Astrocyte of the hippocampus (primary cell): ENCODE measurements at places on chromosomes 16 and 17.
A peak's percentile ranks its signal among the peaks of the same experiment; 100 is the strongest.

DNA sequence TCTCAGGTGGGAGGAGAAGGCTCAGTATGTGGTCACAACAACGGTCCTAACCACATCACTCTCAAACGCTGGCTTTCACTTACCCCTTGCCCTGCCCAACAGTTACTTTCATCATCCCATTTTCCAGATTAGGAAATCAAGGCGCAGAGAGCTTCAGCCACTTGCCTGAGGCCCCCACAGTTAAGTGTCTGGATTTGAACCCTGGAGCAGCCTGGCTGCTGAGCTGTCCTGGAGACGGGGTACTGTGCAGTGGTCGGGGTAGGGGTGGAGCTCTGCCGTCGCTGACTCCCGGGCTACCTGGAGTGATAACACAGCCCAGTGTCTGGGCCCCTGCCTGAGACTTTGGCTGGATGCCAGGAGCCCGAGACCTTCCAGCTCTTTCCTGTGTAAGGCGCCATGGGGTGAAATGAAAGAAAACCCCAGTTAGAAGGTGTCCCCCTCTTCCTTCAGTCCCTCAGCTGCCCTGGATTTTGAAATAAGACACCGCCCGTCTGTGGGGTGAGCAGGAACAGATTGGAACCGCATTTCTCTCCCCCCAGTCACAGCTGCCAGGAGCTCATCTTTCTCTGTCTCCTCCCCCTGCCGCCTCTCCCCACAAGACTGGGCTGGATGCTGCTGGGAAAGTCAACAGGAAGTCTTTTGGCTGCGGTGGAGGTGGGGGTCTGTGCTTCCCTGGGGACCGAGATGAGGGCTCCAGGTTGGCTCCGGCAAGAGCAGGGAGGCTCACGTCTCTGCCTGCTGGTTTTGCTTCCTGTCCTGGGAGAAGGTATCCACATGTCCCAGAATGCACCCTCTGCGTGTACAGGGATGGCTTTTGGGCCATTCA, 280.2 kb downstream of the SEC14L1 start:
- DNase-seq, result peak; percentile 72

GRCh38 chr16:5874899-5875298, 777.3 kb upstream of the EEF2KMT start:
- peak; percentile 25 for DNase-seq

DNA sequence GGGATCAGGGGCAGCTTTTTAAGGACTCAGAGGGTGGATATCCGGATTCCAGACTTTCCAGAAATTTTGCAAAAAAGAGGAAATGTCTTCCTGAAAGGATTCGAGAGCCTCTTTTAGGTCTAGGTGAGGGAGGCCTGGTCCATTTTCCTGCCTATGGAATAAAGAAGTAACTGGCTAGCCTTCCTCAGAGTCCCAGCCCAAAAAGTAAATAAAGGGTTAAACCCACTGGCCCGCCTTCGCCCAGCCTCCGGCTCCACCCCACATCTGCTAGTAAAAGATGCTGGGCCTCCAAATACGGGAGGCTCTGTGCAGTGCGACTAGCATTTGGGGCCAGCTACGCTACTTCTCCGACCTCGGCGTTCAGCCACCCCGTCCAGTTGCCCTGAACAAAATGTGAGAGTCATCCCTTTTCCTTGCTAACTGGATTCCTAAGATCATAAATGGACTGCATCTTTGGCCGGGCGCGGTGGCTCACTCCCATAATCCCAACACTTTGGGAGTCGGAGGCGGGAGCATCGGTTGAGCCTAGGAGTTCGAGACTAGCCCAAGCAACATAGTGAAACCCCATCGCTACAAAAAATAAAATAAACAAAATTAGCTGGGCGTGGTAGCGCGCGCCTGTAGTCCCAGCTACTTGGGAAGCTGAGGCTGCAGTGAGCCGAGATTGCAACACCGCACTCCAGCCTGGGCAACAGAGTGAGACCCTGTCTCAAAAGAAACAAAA, 824 bp upstream of the MPP2 start:
- DNase-seq, result peak; percentile 76

DNA sequence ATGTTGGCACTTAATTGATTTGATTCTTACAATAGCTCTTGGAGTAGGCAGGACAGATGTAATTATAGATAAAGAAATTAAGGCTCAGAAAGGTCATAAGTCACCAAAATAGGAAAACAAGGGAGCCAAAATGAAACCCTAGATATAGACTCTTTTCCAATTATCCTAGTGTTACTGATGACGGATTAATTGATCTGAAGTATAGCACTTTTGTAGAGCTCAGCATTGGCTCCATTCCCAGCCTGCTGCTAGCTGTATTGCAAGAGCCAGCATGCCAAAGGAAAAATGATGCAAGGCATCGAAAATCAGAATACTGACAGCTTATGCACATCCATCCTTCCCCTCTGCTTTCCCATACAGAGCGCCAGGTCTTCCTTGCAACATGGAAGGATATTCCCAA, 21.6 kb upstream of the RASL10B start:
- no peak for DNase-seq

DNA sequence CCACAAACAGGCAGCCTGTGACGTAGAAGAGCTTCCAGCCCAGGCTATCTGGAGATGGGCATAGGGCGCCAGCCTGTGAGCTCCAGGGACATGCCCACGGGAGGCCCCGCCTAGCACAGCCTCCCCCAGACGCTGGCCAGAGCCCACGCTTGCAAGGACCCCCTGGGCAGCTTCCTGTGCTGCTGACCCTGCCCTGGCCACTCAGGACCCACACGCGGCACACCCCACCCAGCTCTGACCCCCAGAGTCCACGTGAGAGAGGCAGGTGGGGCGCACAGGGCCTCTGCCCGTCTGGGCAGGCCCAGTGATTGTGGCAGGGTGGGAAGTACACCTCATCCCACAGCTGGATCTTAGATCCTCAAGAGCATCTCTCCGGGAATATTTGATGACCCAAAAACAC, 3.9 kb downstream of the CYBC1 start:
- no peak for DNase-seq

DNA sequence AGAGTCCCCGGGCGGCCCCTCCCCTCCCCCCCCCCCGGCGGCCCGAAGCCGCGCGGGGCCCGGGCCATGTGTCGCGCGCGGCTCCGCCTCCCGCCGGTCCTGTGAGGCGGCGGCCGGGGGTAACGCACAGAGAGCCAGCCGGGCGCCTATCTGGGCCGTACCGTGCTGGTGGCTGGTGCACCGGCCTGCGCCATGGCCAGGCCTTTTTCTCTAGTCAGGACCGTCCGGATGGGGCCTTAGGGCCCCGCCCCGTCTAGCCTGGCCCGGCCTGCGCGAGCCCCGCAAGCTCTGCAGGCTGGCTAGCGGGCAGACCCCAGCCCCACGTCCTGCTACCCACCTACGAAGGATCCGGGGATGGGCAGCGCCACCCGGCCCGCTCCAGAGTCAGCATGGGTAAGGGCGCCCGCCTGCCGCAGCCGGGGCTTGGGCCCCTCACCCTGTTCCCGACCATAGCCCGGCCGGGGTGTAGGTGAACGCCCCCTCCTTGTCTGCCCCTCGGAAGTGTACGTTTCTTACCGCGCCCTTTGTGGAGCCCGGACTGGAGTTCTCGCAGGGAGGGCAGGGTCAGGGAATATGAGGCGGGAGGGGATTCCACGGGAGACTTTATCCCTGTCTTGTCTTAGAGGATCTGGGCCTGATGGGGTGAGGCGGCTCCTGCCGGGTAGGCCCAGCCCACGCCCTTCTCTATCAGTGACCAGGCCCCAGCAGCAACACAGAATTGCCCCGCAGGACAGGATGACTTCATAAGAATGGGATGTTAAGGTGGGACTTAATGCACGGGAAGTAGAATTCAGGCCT, at the start of gene CENPT:
CENPT (minus strand) TSS at position 630 of the 798 bp plus-strand sequence. CDS start 13,834 bp downstream, outside the sequence.
- DNase-seq, result peak; percentile 67

DNA sequence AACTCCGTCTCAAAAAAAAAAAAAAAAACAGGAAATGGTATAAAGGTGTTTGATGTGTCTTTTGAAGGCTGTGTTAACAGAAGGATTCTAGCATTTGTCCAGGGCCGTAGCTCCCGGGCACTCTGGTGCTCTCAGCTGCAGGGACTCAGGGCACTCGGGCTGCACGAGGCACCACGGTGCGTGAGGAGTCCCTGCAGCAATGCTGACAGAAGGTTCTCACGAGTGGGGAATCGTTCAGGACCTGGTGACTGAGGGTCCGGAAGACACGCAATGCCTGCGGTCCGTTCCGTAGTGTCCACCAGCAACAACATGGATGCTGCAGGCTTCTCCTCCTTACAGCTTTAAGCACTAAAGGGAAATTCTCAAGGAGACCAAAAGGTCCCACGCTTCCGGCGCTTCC, 12.6 kb upstream of the FAAP100 start:
- no peak for DNase-seq

DNA sequence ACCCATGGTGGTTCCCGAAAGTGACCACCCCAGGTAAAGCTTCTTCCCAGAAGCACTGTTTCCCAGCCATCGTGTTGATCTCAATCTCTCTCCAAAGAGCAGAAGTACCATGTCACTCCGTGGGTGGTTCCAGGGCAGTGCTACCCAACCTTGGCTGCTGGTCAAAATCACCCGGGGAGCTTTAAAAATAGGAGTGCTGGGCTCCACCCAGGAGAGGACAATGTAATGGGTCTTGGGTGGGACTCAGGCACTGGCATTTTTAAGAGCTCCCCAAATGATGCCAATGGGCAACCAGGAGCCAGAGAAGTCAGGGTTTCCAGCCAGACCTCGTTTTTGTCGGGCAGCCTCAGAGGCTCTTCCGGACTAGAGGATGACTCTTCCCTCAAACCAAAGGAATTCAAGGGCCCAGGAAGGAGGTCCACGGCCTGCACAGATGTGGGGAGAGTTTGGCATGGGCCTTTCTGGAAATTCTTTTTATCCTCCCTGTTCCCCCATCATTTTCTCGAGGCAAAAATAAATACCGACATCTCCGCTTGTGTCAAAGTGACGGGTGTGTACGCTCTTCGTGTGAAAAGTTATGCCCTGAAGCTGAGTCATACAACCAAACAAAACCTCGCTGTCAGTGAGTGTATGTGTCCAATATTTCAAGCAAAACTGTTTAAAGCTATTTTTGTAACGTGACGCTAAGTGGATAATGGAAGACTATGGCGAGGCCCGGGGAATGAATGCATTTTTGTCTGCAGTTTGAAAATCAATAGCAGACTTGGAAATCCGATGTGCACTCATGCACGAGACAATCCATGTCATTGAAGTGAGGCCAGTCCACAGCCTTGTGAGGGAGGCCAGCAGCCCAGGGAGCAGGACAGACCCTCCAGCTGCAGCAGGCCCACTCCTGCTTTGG, 364.1 kb downstream of the FOXL1 start:
- peak; percentile 82 for DNase-seq

- DNase-seq, result peak; percentile 52
Observed at GRCh38 chr16:81786321-81786720, 7.2 kb downstream of the PLCG2 start.

- no peak for DNase-seq
Observed at GRCh38 chr16:70678121-70678897, 7.5 kb downstream of the MTSS2 start.

DNA sequence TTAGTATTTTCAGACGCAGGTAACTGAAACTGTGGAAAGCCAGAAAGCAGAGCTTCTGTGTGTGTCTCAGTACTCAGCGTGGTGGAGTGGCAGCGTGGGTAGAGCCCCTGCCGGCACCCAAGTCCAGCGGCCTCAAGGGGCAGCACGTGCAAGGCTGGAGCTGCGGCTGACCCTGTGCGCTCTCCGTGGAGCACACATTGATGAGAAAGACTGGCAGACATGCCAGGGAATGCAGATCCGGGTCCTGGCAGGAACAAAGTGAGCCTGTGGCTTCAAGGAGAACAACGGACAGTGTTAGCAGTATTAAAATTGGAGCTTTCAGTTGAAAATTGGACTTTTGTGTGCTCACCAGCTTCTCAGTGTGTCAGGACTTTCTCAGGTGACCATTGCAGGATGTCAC, 23.3 kb downstream of the ZC3H18 start:
- no peak for DNase-seq

GRCh38 chr16:30458561-30459394, 13.1 kb upstream of the SEPHS2 start:
- DNase-seq, result no peak

GRCh38 chr17:50198026-50198669, 3.3 kb downstream of the COL1A1 start:
- DNase-seq, result peak; percentile 72

- no peak for DNase-seq
Observed at GRCh38 chr16:46891910-46892309, 7.7 kb downstream of the GPT2 start.

DNA sequence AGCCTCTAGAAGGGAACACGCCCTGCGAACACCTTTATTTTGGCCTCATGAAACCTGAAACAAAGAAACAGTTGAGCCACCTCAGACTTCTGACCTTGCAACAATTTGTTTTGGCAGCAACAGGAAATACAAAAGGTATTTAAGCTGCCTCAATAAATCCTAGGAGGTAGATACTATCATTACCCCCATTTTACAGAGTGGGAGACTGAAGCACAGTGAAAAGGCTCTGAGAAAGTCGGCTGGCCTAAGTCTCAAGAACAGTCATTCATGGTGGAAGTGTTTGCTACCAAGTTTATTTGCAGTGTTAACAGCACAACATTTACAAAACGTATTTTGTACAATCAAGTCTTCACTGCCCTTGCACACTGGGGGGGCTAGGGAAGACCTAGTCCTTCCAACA, 19.0 kb downstream of the RND2 start:
- DNase-seq, result no peak

- no peak for DNase-seq
Observed at GRCh38 chr17:31093866-31094599, 744 bp upstream of the NF1 start.

DNA sequence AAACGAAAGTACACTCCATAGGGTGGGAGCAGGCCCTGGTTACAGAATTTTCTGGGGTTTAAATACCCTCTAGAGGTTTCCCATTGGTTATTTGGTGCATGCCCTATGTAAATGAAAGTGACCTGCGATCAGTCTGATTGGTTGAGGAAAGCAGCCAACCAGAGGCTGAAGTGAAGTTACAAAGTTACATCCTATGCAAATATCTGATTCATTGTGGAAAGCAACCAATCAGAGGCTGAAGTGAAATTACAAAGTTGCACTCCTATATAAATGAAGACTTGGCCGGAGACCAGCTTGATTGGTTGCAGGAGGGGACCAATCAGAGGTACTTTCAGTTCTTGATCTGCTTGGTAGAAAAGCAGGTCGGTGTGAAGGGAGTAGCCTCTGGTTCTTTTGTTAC, 24.4 kb downstream of the NAA60 start:
- DNase-seq, result no peak

GRCh38 chr16:77657016-77657415, 65.3 kb upstream of the NUDT7 start:
- DNase-seq, result no peak

- peak; percentile 80 for DNase-seq
Observed at GRCh38 chr17:59832883-59833379, 59.8 kb downstream of the TUBD1 start.

DNA sequence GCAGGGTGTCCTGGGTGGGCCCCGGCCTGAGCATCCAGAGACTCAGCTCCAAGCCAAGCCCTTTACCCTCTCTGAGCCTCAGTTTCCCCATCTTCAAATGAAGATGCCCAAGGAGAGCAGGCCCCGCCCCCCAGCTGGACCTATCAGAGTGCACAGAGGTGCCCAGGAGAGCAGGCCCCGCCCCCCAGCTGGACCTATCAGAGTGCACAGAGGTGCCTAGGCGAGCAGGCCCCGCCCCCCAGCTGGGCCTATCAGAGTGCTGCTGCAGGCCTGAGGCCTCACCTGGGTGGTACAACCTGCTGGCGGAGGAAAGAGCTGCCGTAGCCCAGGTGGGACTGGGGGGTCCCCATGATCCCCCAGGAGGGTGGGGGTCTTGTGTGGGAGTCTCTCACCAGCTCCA, 3.4 kb upstream of the SSTR5 start:
- DNase-seq, result no peak
